Activated CD4-positive, alpha-beta T cell treated with anti-CD3 and anti-CD28 coated beads, Interleukin-2, amount 50 U/mL, for 24 hours (primary cell): ENCODE measurements at places on chromosomes 2 and 18.

- DNase-seq, result no peak
These were observed 163.5 kb downstream of the PTH2R start for GRCh38 chr2:208570066-208570465.

DNA sequence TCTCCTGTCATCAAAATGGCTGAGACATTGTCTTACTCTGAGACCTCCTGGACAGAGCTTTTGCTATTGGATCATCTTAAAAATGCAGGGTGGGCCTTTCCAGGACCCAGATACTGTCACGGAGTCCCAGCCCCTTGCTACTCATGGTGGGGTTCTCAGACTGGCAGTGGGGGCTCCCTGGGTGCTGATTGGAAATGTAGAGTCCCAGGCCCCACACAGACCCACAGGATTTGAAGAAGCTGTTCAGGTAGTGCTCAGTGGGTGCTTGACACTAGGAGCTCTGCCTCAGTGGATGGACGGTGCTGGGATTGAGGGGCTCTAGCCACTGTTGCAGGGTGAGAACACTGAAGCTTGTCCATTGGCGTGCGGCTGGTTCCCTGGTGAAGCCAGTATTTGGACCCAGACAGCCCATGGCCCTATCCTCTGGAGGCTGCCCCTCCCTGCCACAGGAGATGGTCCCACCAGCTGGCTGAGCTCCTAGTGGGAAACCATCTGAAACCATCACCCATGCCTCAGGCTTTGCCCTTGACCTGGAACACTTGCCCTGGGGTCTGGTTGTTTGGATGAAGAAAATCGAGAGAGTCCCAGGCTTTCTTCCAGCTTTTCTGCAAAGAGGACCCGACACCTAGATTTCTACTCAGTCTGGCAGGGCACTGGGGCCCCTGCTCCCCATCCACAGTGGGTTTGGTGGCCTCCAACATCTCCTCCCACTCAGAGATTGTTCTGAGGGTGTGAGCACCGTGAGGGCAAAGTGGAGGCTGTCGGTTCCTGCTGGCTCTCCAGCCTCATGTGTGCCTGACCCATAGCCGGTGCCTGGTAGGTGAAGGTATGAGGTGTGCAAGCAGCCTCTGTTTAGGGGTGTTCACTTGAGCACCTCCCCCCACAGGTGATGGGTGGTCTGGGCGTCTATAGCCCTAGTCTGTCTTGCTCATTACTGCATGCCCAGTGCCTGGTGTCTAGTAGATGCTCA, 30.1 kb downstream of the MROH2A start:
- DNase-seq, result no peak

- DNase-seq, result no peak
These were observed 48.4 kb upstream of the BCL2L11 start for GRCh38 chr2:111072220-111072871.

- DNase-seq, result peak; percentile 6
These were observed 158.6 kb upstream of the RBMS1 start for GRCh38 chr2:160652236-160652635.

DNA sequence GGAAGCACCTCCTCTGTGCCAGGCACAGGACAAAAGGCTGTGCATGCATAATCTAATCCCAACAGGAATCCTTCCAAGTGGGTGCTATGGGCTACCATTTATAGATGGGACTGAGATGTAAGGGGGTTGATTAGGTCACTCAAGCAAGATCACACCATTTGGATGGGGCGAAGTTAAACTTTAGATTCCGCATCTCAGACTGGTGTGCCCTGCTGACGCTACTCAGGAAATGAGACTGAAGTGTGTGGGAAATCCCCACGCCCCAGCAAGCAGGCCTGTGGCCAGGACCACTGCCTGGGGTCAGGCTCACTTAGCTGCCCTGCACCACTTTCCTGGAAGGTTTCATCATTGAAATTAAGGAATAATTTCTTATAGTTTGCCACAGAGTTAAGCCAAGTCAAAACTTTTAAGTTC, 70.5 kb upstream of the PPP1CB start:
- peak; percentile 59 for DNase-seq

DNA sequence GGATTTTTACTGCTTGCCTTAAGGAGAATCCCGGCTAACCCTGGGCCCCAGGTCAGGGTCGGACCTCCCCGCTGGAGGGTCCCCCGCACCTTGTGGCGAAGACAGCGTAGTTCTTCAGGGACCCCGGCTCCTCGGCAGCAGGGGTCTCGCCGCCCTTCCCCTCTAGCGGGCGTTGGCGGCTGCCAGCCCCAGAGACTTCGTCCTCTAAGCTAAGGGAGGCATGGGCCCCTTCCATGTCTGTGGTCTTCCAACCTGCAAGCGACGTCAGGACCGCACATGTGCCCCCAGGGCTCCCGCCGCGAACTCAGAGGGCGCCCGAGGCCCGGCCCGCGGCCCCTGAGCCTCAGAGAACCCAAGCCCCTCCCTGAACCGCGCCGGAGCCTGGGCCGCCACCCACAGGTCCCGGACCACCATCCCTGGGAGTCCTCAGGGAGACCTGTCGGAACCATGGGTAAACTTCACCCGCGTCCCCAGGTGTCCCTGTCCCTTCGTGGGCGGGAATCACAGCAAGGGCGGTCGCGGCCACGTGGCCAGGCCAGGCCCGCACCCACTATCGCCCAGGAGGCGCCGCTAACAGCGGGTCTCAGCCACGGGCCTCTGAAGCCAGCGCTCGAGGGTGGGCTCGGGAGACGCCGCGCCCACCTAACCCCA, 562 bp downstream of the ANKMY1 start:
- DNase-seq, result no peak

DNA sequence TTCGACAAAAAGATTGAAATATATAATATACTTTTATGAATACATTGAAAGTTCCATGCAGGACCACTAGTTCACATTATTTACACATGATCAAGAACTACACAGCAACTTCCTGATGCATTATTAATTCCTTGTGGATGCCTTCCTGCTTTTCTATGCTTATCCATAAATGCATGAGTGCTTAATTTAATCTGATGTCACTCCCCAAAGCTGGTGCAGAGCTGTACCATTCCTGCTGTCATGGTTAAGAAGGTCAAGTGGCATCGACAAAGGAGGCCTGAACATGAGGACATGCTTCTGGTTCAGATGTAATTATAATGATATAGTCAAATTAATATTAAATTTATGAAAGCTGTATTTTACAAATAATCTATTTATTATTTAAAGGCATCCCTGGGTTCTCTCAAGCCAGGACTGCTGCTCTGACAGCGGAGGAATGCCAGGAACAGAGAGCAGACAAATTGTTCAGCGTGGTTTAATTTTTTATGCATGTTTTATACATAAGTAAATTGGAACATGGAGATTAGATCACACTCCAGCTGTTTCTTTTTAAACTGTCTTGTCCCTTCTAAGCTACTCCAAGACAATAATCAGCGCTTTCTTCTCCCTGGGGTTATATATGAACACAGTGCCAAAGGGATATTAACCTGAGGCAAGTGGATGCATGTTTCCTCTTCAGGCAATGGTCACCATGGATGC, 307.3 kb upstream of the CNTNAP5 start:
- DNase-seq, result no peak
